ENCODE measurements at places on chromosomes 4 and X.

DNA sequence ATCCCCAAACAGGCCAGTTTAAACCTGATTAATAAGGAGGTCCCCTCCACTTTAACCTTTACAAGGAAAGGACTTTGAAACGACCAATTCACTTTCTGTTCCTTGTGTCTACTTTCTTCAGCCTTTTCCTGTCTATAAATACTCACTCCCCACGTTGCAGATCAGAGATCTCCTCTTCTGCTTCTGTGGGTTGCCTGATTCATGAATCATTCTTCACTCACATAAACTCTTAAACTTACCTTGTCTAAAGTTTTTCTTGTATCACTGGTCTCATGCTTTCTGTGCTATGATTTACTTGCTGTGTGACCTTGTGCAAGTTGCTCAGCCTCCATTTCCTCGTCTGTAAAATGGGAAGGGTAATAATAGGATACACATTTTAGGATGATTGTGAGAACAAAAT, 236.1 kb downstream of the QDPR start:
- DNase-seq = no peak

- DNase-seq = no peak
These were observed 73.3 kb downstream of the LIMCH1 start for GRCh38 chr4:41611124-41611838.

DNA sequence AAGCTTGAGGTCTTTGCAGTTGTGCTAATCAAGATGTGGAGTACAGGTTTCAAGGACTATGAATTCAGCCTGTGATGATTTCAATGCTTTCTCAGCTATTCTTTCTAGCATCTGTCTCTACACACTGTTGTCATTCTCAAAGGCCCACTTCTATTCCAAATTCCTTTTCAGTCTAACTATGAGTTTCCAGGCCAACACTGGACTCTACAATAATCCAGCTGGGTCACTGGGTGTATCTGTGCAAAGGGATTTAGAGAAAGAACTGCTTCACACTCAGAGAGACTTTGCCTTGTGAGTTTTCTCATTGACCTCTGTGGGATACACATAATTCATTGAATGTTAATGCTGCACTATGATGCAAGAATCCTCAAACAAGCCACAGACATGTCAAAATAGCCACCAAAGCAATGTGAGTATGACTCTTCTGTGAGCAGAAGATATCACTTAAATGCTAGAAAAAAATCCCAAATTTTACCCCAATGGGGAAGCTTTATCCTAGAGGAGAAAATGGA, 171.8 kb upstream of the CLNK start:
- no peak for DNase-seq

DNA sequence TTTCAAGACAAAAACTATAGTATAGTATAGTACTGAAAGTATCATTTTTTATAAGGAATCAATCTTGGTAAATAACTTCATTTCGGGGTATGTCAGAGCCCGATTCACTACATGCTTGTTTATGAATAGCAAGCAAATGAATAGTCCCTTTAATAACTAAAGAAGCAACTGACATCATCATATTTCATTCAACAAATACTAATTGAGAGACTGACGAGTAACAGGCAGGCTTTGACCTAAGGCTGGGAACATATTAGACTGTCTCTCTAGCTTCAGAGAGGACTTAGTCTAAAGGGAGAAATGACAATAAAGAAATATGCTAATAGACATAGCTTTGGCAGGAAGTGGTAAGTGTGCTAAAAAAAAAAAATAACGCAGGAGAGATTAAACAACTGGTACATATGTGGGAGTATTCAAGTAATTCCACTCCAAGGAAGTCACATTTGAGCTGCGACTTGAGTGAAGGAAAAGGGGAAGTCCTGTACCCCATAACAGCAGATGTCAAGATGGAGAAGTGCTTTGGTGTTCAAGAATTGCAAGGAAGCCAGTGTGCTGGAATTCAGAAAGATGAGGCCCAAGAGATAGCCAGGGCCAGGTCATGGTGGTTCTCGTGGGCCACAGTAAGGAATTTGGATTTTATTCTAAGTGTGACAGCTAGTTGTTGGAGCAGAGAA, 284.9 kb downstream of the FBXO8 start:
- no peak for DNase-seq

- DNase-seq = no peak
These were observed 117.6 kb upstream of the DCAF12L1 start for GRCh38 chrX:126670258-126670657.

- no peak for DNase-seq
These were observed 287.8 kb upstream of the GK2 start for GRCh38 chr4:79695848-79696247.

- DNase-seq = no peak
These were observed 237.8 kb upstream of the PGRMC2 start for GRCh38 chr4:128525387-128525786.

DNA sequence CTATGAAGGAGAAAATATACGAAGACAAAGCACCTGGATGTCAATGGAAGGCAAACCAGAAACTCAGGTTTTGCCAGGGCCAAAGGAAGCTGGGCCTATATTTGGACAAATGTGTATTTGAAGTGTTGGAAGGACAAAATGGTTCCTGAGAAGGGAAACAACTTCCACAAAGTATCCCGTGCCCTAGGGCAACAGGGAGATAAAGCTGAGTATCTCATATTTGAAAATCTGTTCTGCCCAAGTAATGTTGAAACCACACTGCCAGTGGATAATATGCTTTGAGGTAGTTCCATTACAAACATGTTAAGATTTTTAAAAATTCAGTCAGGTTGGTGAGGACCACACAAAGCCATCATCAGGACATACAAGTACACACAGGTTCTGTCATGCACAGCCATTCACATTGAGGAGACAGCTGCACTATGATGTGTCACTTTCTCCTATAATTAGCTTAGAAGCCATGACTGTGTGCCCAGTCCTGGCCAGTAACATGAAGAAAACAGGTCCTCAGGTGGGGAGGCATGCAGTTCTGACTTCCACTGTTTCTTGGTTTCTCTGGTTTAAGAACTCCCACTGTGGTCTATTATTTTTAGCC, 116.4 kb downstream of the PWWP3B start:
- no peak for DNase-seq

DNA sequence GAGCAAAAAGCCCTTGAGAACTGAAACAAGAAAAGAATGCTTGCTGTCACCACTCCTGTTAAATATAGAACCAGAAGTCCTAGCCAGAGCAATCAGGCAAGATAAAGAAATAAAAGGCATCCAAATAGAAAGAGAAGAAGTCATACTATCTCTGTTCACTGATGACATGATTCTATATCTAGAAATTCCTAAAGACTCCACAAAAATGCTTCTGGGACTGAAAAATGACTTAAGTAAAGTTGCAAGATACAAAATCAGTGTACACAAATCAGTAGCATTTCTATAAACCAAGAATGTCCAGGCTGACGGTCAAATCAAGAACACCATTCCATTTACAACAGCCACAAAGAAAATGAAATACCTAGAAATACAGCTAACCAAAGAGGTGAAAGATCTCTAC, 552.7 kb upstream of the SLIT2 start:
- no peak for DNase-seq

GRCh38 chr4:66489370-66489769, 819.1 kb upstream of the EPHA5 start:
- DNase-seq = no peak

- no peak for DNase-seq
These were observed 110.6 kb downstream of the REPS2 start for GRCh38 chrX:17056868-17057608.

DNA sequence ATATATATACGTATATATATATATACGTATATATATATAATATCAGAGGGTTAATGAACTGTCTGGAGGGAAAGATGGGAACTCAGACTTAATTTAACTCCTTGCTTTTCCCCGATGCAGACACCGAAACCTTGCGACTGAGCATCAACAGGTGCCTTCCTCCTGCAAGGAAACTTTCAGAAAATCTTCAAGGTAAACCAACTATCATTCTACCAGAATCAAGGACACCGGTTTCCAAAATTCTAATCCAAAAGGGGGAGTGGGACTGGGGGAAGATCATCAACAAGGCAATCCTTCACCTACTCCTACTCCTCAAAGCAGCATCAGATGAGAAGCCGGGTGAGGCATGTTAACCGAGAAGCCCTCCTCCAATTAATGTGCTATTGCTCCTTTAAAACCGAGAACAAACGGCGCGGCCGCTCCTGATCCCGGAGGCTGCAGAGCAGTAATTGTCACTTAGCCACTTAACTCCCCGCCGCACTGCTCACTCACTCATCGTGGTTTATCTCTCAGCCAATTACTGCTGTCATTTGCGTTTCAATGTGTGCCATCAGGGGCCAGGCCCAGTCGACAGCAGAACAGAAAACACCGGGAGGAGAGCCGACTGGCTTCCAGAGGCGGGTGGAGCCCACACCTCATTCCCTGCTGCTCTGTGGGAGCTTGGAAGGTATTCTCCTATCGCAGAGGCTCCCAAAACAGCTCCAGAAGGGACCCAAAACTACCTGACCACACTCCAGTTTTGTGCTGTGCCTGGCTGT, 61.7 kb downstream of the MAML3 start:
- no peak for DNase-seq

DNA sequence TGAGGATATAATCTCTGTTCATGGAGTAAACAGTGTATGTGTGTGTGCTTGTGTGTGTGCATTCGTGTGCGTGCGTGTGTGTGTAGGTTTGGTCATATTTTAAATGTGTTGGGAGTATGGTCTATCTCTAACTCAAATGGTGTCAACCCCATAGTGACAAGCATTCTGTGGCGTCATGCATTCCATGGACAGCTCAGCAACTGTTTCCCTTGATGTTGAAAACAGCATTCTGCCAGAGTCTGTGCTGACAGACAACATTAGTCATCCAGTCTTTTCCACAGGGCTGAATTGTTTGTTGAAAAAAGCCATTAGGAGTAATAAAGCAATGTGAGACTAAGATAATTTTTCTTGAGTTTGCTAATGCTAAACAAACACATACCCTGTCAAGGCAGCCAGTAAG, 706.6 kb downstream of the PCDH19 start:
- no peak for DNase-seq

Data from A549 (cell line).